MCF 10A (cell line): ENCODE measurements at places on chromosomes 4 and X. TPM values are rescaled to one million over a fixed set of nuclear protein-coding genes. Genes with fewer than 3 reads are reported as not detected.

DNA sequence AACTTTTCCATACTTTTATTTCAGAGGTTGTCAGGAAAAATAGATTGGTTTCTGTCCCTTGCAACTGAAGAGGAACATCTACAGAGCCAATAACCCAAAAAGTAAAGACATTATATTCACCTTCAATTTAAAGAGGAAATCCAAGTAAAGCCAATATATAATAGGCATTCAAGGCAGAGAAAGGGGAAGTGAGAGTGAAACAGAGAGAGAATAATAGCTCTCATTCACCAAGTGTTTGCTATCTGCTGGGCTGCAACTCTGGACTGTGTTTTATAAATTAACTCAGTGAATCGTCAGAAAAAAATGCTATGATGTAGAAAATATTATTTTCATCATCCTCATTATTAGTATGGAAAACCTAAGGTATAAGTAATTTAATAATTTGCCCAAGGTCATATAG, 448.5 kb downstream of the TRAM1L1 start:
- H3K36me3 ChIP-seq, result no peaks in the 10 kb centered on the region
- H3K4me1 ChIP-seq, result no peaks in the 10 kb centered on the region
- peaks cover 27% of the 10 kb centered on the region for H3K27me3 ChIP-seq
- no peak overlapping the region for H3K4me3 ChIP-seq

GRCh38 chr4:185838514-185839193, 26.7 kb upstream of the SORBS2 start:
- peak; percentile 18 for DNase-seq
- no peaks in the 10 kb centered on the region for H3K4me1 ChIP-seq
- H3K27me3 ChIP-seq, result no peaks in the 10 kb centered on the region

- no peaks in the 10 kb centered on the region for H3K4me1 ChIP-seq
- no peak overlapping the region for H3K4me3 ChIP-seq
- DNase-seq, result no peak
Measured at GRCh38 chr4:119597377-119597776, 31.2 kb downstream of the PDE5A start.

DNA sequence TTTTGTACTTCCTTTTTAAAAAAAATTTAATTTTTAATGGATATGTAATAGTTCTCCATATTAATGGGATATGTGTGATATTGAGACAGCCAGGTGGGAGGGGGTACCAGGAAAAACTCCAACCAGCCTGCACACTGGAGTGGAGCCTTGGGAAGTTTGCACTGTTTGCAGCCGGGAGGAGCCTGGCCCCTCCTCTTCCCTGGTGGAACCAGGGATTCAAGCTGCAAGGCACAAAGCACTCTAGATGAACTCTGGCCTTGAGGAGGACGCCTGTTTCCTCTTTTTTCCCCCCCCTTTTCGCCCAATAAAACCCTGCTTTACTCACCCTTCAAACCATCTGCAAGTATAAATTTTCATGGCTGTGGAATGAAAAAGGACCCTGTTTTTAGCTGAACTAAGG, 48.2 kb upstream of the GC start:
- no peaks in the 10 kb centered on the region for H3K27me3 ChIP-seq
- H3K27ac ChIP-seq, result no peak overlapping the region
- no peak overlapping the region for H3K4me3 ChIP-seq
- H3K4me1 ChIP-seq, result no peaks in the 10 kb centered on the region
- H3K36me3 ChIP-seq, result no peaks in the 10 kb centered on the region
- no peak for DNase-seq

DNA sequence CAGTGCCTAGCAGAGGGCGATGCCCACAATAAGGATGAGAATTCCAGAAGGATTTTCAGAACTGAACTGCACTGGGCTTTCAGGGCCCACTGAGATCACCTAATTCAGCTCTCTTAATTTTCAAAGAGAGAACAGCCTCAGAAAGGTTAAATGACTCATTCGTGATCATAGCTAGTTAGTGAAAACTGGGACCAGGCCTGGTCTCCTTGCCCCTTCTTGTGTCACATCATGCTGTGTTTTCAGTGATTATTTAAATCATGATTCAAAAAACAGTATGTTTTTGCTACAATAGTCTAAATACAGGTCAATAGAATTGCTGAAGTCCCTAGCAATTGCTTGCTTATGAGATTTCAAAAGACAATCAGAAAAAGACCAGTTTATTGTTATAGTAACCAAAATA, 136.4 kb upstream of the PLAC1 start:
- peaks cover 6% of the 10 kb centered on the region for H3K4me1 ChIP-seq
- no peak for DNase-seq
- peaks cover 67% of the 10 kb centered on the region for H3K27me3 ChIP-seq
- no peak overlapping the region for H3K27ac ChIP-seq

- no peak overlapping the region for H3K4me3 ChIP-seq
- no peak overlapping the region for H3K27ac ChIP-seq
- DNase-seq, result peak; percentile 55
- no peaks in the 10 kb centered on the region for H3K27me3 ChIP-seq
Measured at GRCh38 chr4:72896515-72896914, 173.0 kb downstream of the COX18 start.

- no peaks in the 10 kb centered on the region for H3K36me3 ChIP-seq
- H3K4me1 ChIP-seq, result no peaks in the 10 kb centered on the region
- no peak overlapping the region for H3K27ac ChIP-seq
- H3K27me3 ChIP-seq, result peaks cover 35% of the 10 kb centered on the region
- no peak overlapping the region for H3K4me3 ChIP-seq
Measured at GRCh38 chrX:40140706-40141499, 43.1 kb upstream of the BCOR start.

DNA sequence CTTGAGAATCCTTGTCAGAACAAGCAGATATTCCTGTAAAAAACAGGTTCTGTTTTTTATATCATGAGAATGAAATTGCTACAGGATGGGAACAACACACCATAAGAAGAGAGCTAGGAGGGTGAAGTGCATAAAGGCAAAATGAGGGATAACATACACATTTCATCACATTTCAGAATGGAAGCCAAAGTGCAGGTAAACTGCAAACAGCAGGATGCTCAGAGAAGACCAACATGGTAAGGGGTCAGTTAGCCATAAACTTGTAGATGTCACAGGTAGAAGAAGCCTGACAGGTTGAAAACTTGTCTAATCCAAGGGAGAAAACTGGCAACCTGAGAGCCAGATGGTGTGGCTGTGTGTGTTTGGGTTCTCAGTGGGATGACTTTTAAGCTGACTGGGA, 88.9 kb upstream of the FAT1 start:
- no peaks in the 10 kb centered on the region for H3K4me1 ChIP-seq
- no peak overlapping the region for H3K4me3 ChIP-seq
- no peak for DNase-seq
- H3K36me3 ChIP-seq, result no peaks in the 10 kb centered on the region
- H3K27ac ChIP-seq, result no peak overlapping the region

DNA sequence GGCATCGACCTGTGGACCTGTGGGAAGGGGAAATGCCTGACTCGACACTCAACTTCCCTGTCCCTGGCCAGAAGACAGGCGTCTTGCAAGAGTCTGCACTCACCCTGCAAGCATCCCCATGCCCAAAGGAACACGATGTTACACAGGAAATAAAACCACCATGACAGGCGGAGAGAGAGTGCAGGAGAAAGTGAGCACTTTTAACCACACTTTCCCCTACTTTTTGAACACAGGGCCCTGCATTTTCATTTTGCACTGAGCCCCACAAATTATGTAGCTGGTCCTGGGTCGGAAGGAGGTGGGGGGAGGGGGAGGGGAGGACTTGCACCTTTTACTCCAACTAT, 13.8 kb upstream of the MAN2B2 start:
- DNase-seq, result no peak
- H3K36me3 ChIP-seq, result no peaks in the 10 kb centered on the region
- H3K27ac ChIP-seq, result no peak overlapping the region

- no peaks in the 10 kb centered on the region for H3K4me1 ChIP-seq
- H3K4me3 ChIP-seq, result no peak overlapping the region
- H3K27me3 ChIP-seq, result no peaks in the 10 kb centered on the region
- H3K36me3 ChIP-seq, result no peaks in the 10 kb centered on the region
Measured at GRCh38 chr4:189874591-189874990, 66.1 kb upstream of the FRG1 start.

DNA sequence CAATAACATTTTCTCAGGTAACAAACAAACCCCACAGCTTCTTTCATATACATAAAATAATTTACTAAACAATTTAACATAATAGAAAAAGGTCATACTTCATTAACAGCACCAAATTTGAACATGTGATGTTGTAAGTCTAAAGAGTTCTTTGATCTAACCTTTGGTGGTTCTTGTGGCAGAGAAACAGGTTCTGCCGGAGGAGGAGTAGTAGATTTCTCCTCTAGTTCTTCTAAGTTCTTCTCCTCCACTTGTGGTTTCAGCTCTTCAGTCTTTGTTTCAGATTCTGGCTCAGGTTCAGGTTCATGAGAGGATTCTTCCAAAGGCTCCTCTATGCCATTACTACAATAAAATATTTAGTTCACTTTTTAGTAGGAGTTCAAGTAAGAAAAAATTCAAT, 18.3 kb downstream of the G3BP2 start:
- H3K4me3 ChIP-seq, result no peak overlapping the region
- no peak for DNase-seq
- no peaks in the 10 kb centered on the region for H3K27me3 ChIP-seq
- peaks cover 88% of the 10 kb centered on the region for H3K36me3 ChIP-seq
- H3K27ac ChIP-seq, result peak overlapping the region; percentile 47

DNA sequence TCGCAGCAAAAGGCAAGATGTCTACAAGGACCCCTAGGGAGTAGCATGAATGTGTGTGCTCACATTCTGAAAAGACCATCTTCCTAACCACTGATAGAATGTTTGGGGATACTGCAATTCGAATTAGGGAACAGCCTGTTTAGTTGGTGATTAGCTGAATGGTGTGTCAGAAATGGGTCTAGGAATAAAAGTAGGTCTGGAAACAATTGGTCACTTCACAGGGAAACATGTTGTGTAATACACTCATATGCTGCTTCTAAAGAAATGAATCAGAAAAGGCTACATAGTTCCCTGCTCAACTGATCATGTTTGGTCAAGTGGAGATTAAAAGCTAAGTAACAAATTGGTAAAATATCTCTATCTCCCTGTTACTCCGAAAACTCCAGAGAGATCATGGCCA, 2362.4 kb upstream of the TENM3 start:
- H3K4me3 ChIP-seq, result no peak overlapping the region
- H3K36me3 ChIP-seq, result no peaks in the 10 kb centered on the region
- DNase-seq, result peak; percentile 17
- no peaks in the 10 kb centered on the region for H3K4me1 ChIP-seq
- H3K27ac ChIP-seq, result no peak overlapping the region
- H3K27me3 ChIP-seq, result no peaks in the 10 kb centered on the region

Gene CDS1
- 10.3 and 11.5 TPM in 2 replicates for total RNA-seq

Gene NAP1L2
- not detected in 2 replicates for total RNA-seq

Gene FAM236A
- total RNA-seq, result not detected in 2 replicates

Gene ACSL1
- 99.5 and 105 TPM in 2 replicates for total RNA-seq

Gene PLS3
- total RNA-seq, result 127 and 147 TPM in 2 replicates
